Sigmoid colon (tissue), 7 donors: ENCODE measurements at places on chromosomes 5 and 9. TPM values are rescaled to one million over a fixed set of nuclear protein-coding genes. Genes with fewer than 3 reads are reported as not detected.

The HOMER1 gene
- polyA plus RNA-seq: 0.69 TPM

DNA sequence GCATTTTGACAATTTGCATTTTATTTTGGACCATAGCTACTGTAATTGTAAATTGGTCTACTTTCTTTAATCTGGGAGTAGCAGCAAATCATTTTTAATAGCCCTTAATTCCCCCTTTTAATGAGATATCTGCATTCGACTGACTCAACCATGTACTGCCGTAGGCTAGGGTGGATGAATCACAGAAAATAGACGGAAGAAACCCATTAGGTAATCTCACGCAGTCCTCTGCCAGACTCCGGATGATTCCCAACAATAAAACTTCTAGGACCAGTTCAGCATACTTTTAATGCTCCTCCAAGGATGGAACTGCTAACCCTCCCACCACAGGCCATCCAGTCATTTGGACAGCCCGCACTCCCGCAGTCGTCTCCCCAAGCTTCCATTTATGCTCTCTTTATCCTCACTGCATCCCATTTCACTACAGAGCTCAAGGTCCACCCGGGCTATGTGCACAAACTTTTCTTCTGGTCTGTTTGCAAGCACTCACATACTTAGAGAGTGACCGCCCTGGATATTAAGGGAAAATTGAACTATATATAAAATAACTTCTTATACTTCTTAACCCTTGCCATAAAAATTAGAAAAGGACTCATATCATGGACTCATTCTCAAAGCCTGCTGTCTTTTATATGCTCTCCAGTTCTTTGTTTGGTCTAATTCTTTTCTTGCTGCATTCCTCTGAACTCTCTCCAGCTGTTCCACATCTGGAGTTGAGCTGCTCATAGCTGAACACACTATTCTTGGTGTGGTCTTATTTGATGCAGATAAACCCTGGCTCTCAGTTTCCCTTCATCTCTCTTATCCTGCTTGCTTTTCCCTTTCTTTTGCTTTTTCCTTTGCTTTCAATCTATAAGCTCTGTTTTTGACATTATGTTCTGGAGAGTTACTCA is 326.6 kb downstream of the ARL15 start:
- H3K4me3 ChIP-seq: no peak overlapping the region
- no peak overlapping the region for H3K27ac ChIP-seq
- H3K4me1 ChIP-seq: no peaks in the 10 kb centered on the region
- no peaks in the 10 kb centered on the region for H3K36me3 ChIP-seq
- no peak for DNase-seq

- H3K27ac ChIP-seq: peak overlapping the region; percentile 39
- no peaks in the 10 kb centered on the region for H3K36me3 ChIP-seq
- no peak for DNase-seq
- peaks cover 35% of the 10 kb centered on the region for H3K4me1 ChIP-seq
Measured at GRCh38 chr5:67490543-67491321, 294.1 kb upstream of the CD180 start.

GRCh38 chr5:143976055-143976454 is 164.1 kb downstream of the HMHB1 start:
- no peak overlapping the region for H3K27ac ChIP-seq
- no peak for DNase-seq
- no peaks in the 10 kb centered on the region for H3K27me3 ChIP-seq
- H3K36me3 ChIP-seq: no peaks in the 10 kb centered on the region
- no peaks in the 10 kb centered on the region for H3K4me1 ChIP-seq

- no peak for DNase-seq
- no peak overlapping the region for H3K4me3 ChIP-seq
- no peaks in the 10 kb centered on the region for H3K27me3 ChIP-seq
- H3K27ac ChIP-seq: no peak overlapping the region
- H3K36me3 ChIP-seq: no peaks in the 10 kb centered on the region
- no peaks in the 10 kb centered on the region for H3K4me1 ChIP-seq
Measured at GRCh38 chr9:118836891-118837290, 532.3 kb downstream of the BRINP1 start.

The OR1L4 gene
- polyA plus RNA-seq: not detected

GRCh38 chr5:109690975-109691574 is 1.3 kb downstream of the MAN2A1 start:
- H3K27me3 ChIP-seq: no peaks in the 10 kb centered on the region
- H3K27ac ChIP-seq: peak overlapping the region; percentile 96
- peak; percentile 91 for DNase-seq
- H3K4me3 ChIP-seq: peak overlapping the region; percentile 88
- H3K36me3 ChIP-seq: no peaks in the 10 kb centered on the region

GRCh38 chr9:107487521-107488374 is 1.8 kb downstream of the KLF4 start:
- peak; percentile 78 for DNase-seq
- peaks cover 17% of the 10 kb centered on the region for H3K36me3 ChIP-seq
- peak overlapping the region; percentile 72 for H3K4me3 ChIP-seq
- H3K27me3 ChIP-seq: no peaks in the 10 kb centered on the region
- peak overlapping the region; percentile 88 for H3K27ac ChIP-seq
- peaks cover 36% of the 10 kb centered on the region for H3K4me1 ChIP-seq

The MACROH2A1 gene
- 123 TPM for polyA plus RNA-seq

The NSUN2 gene
- polyA plus RNA-seq: 32.8 TPM

The DOCK2 gene
- 21.1 TPM for polyA plus RNA-seq

GRCh38 chr9:1098551-1098950 is 48.4 kb downstream of the DMRT2 start:
- H3K4me1 ChIP-seq: no peaks in the 10 kb centered on the region
- H3K4me3 ChIP-seq: no peak overlapping the region
- no peak overlapping the region for H3K27ac ChIP-seq
- DNase-seq: no peak
- H3K36me3 ChIP-seq: no peaks in the 10 kb centered on the region

DNA sequence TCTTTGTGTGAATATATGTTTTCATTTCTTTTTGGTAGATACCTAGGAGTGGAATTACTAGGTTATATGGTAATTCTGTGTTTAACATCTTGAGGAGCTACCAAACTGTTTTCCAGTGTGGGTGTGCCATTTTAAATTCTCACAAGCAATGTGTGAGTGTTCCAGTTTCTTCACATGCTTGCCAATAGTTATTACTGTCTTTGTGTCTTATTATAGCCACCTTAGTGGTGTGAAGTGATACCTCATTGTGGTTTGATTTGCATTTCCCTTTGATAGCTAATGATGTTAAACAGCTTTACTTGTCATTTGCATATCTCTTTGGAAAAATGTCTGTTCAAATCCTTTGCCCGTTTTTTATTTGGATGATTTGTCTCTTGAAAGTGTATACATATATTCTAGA is 513.0 kb downstream of the TMEM38B start:
- DNase-seq: no peak
- no peaks in the 10 kb centered on the region for H3K27me3 ChIP-seq
- no peak overlapping the region for H3K4me3 ChIP-seq
- no peaks in the 10 kb centered on the region for H3K36me3 ChIP-seq

The ANKRD31 gene
- polyA plus RNA-seq: not detected

The DNAJC25 gene
- 5.7 TPM for polyA plus RNA-seq

The ZNG1E gene
- 34.9 TPM for polyA plus RNA-seq

The GNE gene
- polyA plus RNA-seq: 44.3 TPM

The SLC25A2 gene
- polyA plus RNA-seq: not detected
